ENCODE measurements at places on chromosomes 11 and 22. TPM values are rescaled to one million over a fixed set of nuclear protein-coding genes. Genes with fewer than 3 reads are reported as not detected.

The GRM5 gene
- not detected for total RNA-seq

The CYB5R2 gene
- total RNA-seq = 1.1 TPM

The NAT10 gene
- total RNA-seq = 23.4 TPM

The APOA4 gene
- total RNA-seq = not detected

DNA sequence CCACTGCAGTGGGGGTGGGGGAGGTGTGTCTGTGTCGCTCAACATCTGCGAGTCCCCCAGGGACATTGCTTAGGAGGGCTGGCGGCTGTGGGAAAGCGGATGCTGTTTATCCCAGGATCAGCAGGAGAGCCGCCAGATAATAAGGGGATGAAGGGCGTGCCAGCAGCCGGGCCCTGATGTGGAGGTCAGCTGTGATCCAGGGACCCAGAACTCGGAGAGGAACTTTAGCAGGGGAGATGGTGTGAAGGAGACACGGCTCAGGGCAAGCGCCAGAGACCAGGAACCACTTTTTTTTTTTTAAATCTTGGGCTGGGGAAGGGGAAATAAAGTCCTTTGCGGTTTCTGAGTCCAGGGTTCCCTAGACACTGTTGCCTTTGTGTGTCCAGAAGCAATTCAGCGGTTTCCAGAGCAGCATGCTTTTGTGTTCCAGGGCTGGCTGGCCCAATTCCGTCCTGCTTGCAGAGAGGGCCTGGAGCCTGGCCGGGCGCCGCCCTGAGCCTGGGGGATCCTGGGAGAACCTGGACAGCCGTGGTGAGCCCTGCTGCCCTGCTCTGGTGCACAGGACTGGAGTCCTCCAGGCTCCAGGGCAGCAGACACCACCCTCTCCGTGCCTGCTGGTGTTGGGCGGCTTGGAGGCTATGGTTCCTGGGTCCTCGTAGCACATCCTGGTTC lies at the start of gene GRAMD4:
Gene GRAMD4, plus strand, starts transcription at position 557 of the 672 bp plus-strand sequence. CDS start 6,414 bp downstream, outside the sequence.
- no peak for DNase-seq

GRCh38 chr11:117538263-117539135 lies 210.8 kb downstream of the CEP164 start:
- no peak for DNase-seq

GRCh38 chr11:90221803-90222458 lies 918 bp downstream of the CHORDC1 start:
- DNase-seq = no peak

All from Daoy (cell line).